C1 segment of cervical spinal cord (tissue), 14 donors: ENCODE measurements at places on chromosomes 12 and 14.

DNA sequence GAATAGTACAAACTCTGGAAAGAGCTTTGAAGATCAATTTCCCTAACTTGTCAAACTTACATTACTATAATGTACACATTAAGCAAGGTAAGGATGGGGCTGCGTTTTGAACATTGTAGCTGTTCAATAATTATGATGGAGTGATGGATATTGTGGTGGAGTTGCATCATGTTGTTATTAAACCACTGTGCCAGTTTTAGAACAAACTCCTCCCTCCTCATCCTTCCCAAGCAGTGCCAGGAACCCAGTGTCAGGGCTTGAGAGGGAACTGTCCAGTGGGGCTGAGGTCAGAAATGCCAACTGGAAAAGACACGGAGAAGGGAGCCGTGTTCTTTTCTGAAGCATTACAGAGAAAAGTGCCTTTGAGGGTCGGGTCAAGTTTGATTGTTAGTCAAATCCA is 31.9 kb upstream of the PAPOLA start:
- no peak for DNase-seq

- no peak for DNase-seq
Observed at GRCh38 chr12:51424094-51424661, 453 bp upstream of the SLC4A8 start.

- no peak for DNase-seq
Observed at GRCh38 chr12:106629797-106630659, 47.2 kb downstream of the RFX4 start.

GRCh38 chr12:18859400-18859799 is 121.5 kb downstream of the CAPZA3 start:
- no peak for DNase-seq

DNA sequence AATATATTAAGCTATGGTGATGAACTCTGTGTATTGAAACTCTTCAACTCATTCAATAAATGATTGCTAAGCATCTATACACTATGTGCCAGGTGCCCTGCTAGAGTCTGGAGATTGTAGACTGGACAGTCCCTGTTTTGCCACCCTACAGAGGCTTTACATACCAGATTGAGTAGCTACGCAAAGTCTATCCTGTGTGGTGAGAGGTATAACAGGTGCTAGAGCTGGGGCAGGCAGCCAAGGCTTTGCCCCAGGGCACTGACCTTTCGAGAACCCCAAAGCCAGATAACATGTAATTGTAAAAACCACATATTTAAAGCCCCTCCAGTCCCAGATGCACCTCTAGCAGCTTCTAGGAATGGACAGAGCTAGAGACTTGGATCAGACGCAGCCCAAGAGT is 52.8 kb downstream of the PPM1H start:
- DNase-seq, result no peak

DNA sequence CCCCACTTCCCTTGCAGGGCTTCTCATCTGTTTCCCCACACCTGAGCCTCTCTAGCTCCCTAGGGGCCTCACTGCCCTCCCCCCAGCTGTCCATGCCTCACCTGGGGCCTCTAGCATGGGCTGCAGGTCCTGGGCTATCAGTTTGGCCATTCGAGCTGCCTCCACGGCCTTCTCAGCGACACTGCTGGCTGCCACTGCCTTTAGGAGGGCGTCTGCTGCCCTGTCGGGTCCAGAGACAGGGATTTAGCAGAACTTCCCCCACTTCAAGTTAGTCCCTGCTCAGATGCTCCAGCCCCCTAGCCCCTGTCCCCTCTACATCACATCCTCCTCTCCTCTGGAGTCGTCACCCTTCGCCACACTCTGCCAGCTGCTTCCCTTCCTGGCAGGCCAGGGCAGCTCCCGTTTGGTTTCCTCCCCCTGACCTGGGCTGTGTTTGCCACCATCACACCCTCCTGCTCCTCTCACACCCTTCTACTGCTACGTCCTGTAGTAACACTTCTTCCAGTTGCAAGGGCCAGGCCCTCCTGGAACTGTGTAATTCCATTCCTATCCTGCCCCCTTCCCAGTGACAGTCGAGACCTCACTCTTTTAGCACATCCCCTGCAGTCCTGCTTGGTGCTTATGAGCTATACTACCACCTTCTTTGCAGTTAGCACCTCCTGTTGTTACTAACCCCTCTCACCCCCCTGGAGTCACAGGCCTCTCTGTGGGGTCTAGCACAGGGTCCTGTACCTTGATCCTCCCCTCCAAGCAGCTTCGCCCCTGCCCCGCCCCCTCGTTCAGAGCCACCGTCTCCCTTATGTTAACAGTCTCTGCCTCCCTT is 4.3 kb upstream of the AP1G2 start:
- DNase-seq, result no peak

GRCh38 chr14:59018978-59019377 is 169.5 kb upstream of the DAAM1 start:
- DNase-seq, result no peak

DNA sequence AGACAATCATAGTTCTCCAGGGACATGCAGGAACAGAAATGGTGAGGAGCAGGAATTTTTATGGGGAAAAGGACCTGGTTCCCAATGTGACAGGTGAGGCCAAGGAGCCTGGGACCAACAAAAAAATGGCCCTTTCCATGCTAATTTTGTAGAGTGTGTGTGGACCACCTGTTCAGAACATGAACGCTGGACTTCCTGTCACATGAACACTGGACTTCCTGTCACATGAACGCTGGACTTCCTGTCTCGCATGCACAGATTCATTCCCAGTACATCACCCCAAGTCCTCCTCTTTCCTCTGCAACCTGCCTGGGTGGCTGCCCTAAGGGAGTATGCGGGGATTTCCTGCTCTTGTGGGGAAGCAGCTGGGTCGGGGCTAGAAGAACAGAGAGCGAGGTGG is 10.1 kb downstream of the FGF6 start:
- no peak for DNase-seq

DNA sequence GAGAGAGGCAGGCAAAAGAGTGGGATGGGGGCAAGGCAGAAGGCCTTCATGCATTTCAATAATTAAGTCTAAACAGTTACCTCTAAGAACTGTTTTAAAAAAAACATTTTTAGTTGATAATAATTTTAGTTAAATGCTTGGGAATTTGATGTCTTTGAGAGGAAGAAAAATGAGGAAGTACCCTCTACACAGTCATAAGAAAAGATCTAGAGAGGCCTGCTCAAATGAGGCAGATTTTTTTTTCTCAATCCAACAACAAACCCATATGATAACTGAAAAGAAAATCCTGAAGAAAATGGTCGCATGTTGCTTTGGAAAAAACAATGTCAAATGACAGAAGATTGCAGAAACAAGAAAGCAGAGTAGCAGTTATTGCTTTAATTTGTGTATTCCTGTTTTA is 25.6 kb downstream of the SINHCAF start:
- DNase-seq, result no peak
